ENCODE measurements at places on chromosomes 3 and 15.

GRCh38 chr15:76359152-76359551 lies 22.6 kb downstream of the ISL2 start:
- DNase-seq, result no peak

DNA sequence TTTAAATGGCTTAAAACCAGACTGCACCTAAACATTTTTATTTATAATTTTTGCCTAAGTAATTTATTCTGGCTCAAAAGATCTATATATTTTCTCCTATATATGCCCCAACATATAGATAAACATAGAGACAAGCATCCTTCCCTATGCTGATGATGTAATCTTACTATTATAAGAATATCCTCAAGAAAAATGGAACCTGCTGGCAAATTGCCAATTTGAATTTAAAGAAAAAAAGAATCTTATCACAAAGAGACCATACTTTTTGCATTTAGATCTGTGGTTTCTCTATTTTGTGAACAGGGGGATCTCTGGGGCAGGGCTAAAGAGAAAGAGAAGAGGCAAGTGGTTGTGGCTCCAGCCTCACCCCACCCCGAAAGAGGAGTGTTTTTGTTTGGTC lies 107.2 kb upstream of the CMC1 start:
- DNase-seq, result no peak

DNA sequence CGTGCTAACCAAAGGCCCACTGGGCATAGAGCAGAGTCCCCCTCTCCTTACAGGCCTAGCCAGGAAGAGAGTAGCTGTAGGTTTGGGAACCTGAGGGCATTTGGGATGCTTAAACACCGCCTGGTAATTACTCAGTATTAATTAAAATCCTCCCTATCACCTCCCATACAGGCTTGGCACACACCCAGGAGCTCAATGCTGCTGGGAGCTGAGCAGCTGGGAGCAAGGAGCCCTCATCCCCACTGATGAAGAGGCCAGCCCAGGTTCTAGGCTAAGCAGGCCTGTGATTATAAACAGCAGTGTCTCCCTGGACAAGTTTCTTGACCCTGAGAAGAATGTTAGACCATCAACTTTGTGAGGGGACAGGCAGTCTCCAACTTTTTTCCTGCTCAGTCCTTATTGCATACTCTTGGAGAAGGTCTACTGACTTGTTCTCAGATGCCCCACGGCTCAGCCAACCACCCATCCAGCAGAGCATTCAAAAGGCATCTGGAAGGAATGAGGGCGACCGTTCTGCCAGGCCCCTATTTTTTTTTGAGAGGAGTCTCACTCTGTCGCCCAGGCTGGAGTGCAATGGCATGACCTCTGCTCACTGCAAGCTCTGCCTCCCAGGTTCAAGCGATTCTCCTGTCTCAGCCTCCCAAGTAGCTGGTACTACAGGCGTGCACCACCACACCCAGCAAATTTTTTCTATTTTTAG lies 1.3 kb upstream of the PRKAR2A start:
- no peak for DNase-seq

GRCh38 chr15:42094512-42094963 lies at the start of gene PLA2G4D:
TSS of gene PLA2G4D (minus strand) at chr15:42094562. CDS start at chr15:42094459, 103 bp downstream.
- peak; percentile 85 for DNase-seq

GRCh38 chr3:125957674-125958510 lies 11.1 kb upstream of the ROPN1B start:
- DNase-seq, result no peak

GRCh38 chr3:8816106-8816505 lies 46.7 kb upstream of the OXTR start:
- no peak for DNase-seq

GRCh38 chr3:168981396-168981795 lies 682.1 kb downstream of the MECOM start:
- no peak for DNase-seq

DNA sequence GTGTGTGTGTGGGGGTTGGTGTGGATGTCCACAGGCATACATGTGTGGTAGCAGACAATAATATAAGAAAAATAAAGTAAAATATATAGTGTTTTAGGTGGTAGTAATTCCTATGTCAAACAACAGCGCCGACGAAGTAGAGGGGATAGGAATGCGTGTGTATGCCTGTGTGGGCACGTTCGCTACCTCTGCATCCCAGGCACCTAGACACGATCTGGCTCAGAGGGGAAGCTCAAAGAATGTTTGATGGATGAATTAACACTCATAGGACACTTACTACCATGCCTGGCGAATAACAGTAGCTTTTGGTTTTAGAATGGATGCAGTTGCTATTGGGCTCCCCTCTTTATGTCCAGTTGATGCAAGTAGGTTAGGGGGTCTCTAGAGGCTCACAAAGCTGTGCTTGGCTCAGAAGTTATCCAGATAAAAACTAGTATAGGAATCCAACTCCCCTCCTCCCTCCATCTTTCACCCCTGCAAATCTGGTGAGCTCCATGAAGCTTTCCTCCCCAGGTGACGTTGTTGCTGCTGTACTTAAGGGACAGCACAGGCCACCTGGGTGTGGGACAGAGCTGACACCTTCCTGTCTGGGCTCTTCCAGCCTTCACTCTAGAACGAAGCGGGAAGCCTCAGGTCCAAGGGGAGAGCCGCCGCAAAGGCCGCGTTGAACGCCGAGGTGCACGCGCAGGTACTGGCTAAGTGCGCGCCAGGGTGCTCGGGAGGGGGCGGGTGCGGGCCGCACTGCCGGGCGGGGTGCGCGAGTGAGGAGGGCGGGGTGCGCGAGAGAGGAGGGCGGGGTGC lies 192.6 kb upstream of the LYSMD4 start:
- no peak for DNase-seq

DNA sequence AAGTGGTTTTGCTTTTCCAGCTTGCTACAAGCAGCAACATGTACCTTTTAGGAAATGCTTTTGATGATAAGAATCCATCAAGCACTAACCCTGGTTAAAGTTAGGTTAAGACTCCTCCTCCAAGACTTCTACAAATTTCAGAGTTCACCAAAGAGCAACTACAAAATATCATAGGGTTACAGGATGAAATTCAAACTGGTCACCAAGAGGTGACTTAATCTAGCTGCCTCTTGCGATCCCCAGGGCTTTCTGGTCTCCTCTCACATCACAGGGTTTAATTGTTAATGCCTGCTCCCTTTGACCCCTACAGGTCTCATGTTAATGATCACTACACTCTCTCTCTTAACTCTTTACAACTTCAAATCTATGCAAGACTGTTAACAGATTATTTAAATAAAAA lies 66.5 kb downstream of the DPH6 start:
- DNase-seq, result no peak

DNA sequence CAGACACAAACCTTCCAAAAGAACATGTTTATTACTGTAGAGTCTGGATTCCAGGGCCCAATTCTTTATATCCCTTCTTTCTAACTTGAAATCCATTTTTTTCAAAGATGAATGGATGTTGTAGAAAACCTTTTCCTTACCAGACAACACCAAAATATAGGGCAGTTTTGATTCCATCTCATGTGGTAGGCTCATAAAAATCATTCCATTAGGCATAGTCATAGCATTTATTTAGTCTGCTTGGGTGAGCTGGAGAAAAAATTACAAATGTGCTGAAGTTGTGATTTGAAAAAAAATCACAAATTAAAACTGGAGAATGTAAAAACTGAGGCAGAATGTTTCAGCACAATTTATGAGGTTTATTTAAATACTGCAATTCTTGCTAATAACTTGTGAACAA lies 199.3 kb upstream of the TBC1D5 start:
- no peak for DNase-seq

- DNase-seq, result no peak
Measured at GRCh38 chr15:77823736-77824135, 191.0 kb upstream of the LINGO1 start.

GRCh38 chr3:138455801-138456716 lies 21.6 kb downstream of the ESYT3 start:
- no peak for DNase-seq

DNA sequence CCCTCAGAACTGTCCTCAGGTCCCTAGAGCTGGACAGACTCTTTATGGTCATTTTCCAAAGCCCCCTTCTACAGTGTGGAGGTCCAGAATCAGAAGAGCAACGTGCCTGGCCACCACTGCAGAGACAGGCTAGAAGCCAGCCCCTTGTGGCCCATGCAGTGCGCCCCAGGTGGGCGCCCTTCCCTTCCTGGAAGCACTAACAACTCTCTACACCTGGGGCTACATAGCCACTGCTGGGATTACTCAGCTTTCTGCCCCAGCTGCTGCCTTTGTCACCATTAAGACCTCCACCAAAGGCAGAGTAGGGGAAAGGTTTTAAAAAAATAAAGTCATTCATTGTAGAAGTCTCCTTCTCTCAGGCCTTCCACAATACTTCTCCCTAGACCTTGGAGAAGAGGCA lies 2.3 kb downstream of the RASGRP1 start:
- DNase-seq, result no peak

All from NCI-H510A treated with DMSO at 0.1 percent for 48 hours (cell line).